IMR-90 (cell line): ENCODE measurements at places on chromosomes 2 and 18. TPM values are rescaled to one million over a fixed set of nuclear protein-coding genes. Genes with fewer than 3 reads are reported as not detected.

GRCh38 chr18:75063196-75063595, 145.7 kb downstream of the PTGR3 start:
- DNase-seq: no peak

- DNase-seq: no peak
Measured at GRCh38 chr18:40326985-40327384, 1628.0 kb upstream of the PIK3C3 start.

KLHL41 gene
- polyA plus RNA-seq: 0.10 TPM in 2 replicates

- no peak for DNase-seq
Measured at GRCh38 chr2:205511641-205512040, 170.7 kb upstream of the NRP2 start.

GRCh38 chr2:117704818-117705217, 109.7 kb upstream of the DDX18 start:
- DNase-seq: no peak

- DNase-seq: no peak
Measured at GRCh38 chr2:140627885-140628284, 1502.9 kb downstream of the LRP1B start.

- no peak for DNase-seq
Measured at GRCh38 chr2:231348173-231348572, 47.3 kb upstream of the B3GNT7 start.

GRCh38 chr2:203900253-203900652, 32.7 kb downstream of the CTLA4 start:
- DNase-seq: no peak

GRCh38 chr2:17558878-17559277, 18.4 kb downstream of the VSNL1 start:
- no peak for DNase-seq

PIEZO2 gene
- 2.2 and 2.4 TPM in 2 replicates for polyA plus RNA-seq

DNA sequence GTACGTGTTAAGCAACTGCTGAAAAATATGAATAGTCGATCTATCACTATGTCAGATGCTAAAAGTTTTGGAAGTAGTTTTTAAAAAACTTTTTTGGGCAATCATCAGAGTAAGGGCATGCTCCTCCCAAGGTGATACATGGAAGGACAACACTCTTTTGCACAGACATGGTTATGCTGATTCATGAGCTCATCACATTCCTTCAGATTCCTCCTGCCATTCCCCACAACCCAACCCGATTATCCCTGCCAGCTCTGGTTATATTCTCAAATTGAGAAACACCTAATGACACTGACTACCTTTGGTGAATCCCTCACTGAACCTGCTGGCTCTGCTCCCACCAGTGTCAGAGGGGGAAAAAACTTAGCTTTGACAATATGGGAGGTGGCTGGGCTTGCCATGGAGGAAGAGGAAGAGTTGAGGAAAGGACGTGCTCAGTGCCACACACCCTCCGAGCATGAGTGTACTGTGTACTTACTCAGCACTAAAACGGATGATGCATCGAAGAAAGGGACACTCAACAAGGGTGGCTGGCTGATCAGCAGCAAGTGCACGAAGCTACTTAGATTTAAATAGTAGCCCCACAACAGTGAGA, 83.9 kb upstream of the RNU4ATAC start:
- DNase-seq: no peak

TUBA3D gene
- not detected in 2 replicates for polyA plus RNA-seq

DNA sequence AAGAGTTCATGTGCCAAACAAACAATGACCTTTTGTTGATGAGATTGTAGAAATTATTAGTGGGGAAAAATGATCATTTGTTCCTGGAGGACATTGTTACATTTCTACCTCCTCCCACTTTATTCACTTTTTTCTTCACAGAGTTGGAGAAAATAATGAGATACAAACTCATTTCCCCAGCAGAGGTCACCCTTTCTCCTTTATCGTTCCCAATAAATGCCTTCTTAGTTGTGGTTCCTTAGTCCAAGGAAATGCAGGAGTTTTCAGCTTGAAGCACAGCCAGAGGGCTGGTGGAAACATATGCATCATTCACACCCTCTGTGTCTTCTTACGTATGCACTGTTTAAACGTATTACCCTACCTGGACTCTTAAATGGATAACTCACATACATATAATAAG, 108.8 kb downstream of the SLC4A3 start:
- peak; percentile 81 for DNase-seq

DNA sequence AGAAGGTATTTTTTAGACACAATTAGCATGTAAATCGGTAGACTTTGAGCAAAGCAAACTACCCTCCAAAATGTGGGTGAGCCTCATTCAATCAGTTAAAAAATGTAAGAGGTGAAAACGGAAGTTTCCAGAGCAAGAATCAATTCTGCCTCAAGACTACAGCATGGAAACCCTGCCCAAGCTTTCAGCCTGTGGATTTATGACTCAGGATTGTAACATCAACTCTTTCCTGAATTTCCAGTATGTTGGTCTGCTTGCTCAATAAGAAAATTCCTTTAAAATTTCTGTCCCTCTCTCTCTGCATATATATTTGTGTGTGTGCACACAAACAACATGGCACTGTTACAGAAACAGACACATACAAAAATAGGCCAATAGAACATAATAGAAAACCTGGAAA, 228.6 kb upstream of the DOK6 start:
- peak; percentile 10 for DNase-seq

DNA sequence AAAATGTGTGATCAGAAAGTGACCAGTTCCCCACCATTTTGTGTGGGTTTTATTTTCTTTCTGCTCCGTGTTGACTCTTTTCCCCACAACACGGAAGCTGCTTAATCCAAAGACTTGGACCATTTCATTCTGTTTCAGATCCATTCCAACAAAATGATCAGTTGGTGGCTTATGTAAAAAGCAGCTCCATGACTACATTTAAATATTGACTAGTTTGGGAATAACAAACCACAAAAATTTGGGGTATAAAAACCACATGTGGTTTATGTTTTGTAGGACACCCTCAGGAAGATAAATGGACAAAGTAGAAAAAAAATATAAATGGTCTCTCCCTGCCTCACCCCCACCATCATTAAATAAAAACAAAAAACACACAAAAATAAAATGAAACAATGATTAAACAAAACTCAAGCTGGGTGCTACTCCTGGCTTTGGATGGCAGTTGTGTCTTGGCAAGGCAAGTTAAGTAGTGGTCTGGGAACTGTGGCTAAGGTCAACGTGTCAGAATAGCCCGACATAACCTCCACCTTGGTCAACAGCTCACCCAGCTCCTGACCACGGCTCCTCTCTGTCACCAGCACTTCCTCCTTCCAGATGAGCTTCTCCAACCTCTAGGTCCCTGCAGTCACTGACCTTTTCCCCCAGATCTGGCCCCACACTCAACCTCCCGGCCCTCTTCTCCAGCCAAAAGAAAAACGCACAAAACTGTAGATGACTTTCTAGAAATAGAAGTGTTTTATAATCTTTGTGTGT, 12.8 kb upstream of the WIPF1 start:
- no peak for DNase-seq
